Osteocyte (in vitro differentiated cells): ENCODE measurements at places on chromosomes 1 and 21. TPM values are rescaled to one million over a fixed set of nuclear protein-coding genes. Genes with fewer than 3 reads are reported as not detected.

GRCh38 chr21:45640888-45641479 is 2.5 kb upstream of the PCBP3 start:
- DNase-seq: no peak

GRCh38 chr21:36461918-36462486 is 17.9 kb downstream of the CLDN14 start:
- DNase-seq: no peak

DNA sequence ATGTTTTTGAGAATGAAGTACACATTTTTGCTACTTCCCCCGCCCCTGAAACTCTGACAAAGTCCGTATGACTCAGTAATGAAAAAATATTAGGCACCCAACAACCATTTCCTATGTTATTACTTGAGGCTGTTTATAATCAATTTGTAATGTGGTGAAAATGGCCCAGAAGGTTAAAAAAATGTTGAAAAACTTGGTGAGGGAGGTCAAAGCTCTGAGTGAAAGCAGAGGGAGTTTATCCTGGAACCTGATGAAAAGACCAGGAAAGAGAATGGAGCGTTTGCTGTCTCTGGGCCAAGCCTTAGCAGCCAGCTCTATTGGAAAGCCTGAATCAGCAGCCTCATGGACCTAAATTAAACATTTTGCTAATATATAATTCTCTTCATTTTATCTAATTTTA is 367.7 kb upstream of the NEGR1 start:
- DNase-seq: no peak

Gene HTR1D
- 1.2 and 1.6 TPM in 2 replicates for total RNA-seq
